ENCODE measurements at places on chromosomes 2 and 18.

DNA sequence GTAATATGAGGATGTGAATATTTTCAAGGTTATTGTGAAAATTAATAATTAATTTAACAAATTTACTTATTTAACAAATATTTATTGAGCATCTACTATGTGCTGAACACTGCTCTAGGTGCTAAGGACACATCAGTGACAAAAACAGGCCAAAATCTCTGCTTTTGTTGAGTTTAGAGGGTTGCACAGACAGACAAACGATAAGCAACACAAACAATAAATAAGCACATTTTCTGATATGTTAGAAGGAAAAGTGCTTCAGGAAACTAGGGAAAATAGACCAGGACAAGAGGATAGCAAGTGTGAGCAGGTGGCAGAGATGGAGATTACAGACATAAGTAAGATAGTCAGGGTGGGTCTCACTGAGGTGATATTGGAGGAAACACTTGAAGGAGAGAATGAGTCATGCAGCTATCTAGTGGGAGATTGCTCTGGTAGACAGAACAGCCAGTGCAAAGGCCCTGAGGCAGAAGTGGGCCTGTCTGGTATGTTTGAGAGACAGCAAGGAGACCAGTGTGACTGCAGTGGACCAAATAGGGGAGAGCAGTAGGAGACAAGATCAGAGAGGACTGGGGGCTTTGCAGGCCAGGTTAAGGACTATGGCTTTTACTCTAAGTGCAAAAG, 38.3 kb downstream of the SFXN5 start:
- DNase-seq, result no peak

DNA sequence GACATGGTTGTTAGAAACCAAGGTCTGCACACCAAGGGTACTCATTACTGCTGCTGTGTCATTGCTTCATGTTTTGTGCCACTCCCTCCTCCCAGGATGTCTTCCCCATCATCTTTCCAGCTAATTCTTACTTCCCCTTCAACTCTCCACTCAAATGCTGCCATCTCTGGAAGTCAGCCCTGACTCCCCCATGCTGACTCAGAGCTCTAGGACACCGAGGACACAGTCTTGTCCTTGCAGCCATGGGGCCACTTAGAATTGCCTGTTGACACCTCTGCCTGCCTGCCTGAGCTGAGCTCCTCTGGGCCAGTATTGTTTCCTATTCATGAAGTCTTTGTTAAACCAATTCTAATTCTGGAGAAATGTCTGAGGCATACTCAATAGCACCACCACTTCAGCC, 100.2 kb downstream of the GYPC start:
- DNase-seq, result no peak

DNA sequence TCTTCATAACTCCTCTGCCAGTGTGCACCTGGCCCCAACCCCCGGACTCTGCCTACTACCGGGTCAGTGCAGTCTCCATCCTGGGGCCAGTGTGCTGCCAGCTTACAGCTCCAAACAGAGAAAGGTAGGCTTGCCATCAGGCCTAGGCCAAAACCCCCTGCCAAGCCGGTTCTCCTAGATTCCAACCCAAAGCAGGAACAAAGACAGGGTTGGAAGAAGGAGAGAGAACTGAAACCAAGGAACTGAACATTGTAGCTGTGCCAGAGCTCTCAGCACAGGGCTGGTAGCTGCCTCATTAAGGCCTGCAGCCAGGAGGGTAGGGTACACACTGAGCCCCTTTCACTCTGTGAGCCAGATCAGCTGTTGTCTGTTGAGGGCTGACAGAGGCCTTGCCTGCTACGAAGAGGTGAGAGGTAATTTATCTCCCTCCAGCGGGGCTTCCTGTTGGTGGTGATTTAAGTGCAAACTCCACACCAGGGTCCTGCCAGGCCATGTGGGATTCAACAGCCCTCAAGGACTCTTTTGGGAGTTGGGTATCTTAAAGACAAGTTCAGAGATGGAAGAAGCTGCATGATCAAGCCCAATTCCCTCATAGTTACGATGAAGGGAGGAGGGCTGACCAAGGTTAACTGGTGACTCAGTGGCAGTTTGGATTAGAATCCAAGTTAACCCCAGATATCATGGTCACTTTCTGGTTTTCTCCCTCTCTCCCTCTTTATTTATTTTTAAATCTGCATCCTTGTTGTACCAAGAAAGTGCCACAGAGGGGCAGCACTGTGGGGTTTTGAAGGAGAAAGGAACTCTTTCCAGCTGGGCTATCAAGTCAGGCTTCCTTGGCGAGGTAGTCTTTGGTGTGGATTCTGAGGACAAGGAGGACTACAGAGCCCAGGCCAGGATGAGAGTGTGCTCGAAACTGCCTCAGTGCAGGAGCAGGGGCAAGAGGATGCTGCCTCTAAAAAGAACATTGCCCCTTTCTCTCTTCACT, 48.1 kb downstream of the CYRIA start:
- no peak for DNase-seq

GRCh38 chr2:44320832-44321231, 40.5 kb downstream of the PREPL start:
- DNase-seq, result no peak

GRCh38 chr18:26792661-26793060, 72.8 kb downstream of the AQP4 start:
- no peak for DNase-seq

GRCh38 chr18:60543646-60544045, 171.1 kb upstream of the MC4R start:
- DNase-seq, result no peak

DNA sequence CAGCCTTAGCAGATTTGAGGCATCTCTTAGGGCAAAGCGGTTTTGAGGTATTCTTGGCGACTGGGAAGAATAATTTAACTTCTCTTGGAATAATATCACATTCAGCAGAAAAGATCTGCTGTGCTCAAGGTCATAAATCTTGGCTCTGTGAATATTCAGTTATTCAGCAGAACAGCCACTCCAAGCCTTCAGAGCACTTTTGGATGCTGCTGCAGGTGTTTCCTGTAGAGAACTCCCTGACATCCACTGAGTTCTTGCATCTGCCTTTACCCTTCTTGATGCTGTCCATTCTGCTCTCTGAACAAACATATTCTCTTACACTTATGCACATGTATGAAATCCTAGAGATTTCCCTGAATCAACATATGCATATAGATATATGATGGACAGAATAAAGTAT, 390.3 kb downstream of the NRXN1 start:
- DNase-seq, result no peak

DNA sequence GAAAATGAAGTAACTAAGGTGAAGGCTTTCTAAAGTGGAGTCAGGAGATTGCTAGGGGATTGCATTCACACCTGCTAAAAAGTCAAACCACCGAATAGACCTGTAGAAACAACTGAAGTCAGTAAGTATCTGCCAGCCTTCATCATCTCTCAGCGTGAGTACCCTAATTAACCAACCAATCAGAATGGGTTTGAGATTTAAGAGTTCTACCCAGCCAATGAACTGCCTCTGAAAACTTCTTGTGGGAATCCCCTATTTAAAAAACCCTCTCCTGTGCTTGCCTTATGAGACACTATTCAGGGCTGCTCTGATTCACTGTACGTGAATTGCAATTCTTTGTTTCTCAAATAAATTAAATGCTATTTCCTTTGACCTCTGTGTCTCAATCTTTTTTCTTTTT, 3.4 kb upstream of the FAM161A start:
- DNase-seq, result no peak

GRCh38 chr2:171406044-171406443, 27.7 kb downstream of the METTL8 start:
- no peak for DNase-seq

DNA sequence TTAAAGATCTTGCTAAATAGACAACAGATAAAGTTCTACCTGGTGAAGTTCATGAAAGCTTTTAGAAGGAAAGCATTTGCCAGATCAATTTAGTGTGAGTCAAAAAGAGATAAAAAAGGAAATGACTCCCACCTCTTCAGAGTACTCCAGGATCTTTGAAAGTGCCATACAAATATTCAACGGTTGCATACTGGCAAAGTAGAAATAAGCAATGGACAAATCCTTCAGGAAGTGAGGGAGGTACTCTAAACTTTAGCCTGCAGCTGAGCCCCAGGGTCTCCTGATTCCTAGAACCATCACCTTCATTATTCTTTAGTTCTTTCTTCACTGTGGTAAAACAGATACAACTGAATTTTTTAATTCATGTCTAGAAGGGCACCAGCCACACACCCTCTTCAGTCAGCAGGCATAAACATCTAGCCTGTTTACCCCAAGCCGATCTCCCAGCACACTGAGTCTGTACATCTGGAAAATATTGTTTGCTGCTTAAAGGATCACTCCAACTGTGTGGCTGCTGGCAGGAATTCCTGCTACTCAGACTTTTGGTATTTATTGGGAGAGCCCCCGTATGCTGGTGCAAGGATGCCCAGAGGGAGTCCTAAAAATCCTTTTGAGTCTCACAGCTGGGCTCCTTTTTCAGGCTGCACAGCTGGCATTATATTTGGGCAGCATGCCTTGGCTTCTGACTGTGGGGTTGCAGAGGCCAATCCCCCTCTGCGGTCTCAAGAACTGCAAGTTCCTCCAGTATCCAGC, 72.3 kb upstream of the SESTD1 start:
- no peak for DNase-seq

- DNase-seq, result no peak
These were observed 179.3 kb upstream of the LHCGR start for GRCh38 chr2:48934807-48935206.

DNA sequence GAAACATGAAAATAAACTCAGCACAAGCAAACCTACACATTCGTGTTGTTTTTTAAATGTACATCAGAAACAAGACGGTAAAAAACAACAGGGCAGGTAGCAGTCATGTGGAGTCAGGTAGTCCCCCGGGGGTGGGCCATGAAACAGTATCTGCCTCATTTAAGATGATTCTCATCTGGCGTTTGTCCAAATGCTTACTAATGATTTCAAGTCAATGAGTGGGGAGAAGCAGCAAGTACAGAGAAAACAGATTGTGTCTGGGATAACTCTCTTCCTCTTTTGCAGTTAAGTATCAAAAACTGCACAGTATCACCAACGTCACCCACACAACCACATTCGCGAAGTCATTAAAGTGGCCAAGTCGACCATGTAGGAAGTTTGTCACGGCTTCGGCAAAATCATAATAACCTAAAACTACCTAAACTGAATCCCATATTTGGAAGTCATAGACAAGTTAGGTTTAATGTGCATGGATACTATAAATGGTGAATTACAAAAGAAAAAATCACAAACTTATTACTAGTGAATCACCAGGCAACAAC, 1.3 kb downstream of the LAPTM4A start:
- DNase-seq, result no peak

DNA sequence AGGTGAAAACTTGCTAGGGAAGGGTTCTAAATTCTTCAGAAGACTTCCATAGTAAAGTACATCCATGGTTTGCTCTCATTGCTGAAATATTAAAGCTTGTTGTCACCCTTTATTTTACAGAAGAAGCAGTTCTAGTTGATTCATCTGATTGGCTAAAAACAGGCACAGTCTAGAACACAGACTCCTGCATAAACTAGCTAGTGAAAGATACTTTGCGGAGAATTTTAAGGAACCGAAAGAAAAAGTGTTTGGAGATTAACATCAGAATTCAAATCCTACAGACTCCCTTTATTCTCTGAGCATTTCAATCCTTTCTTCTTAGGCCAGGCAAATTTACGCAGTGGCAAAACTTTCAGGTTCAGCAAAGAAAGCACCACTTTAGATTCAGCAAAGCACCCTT, 1076.5 kb upstream of the ZEB2 start:
- no peak for DNase-seq

GRCh38 chr2:192194866-192195547, at the start of gene TMEFF2:
TSS of gene TMEFF2 (minus strand) at chr2:192194933. CDS start at chr2:192194524, 409 bp downstream.
- DNase-seq, result peak; percentile 51

GRCh38 chr2:223560749-223561435, 41.3 kb downstream of the SCG2 start:
- no peak for DNase-seq

- no peak for DNase-seq
These were observed 1.2 kb upstream of the ME2 start for GRCh38 chr18:50877545-50878265.

- no peak for DNase-seq
These were observed 26.3 kb downstream of the MEX3C start for GRCh38 chr18:51171223-51171622.

DNA sequence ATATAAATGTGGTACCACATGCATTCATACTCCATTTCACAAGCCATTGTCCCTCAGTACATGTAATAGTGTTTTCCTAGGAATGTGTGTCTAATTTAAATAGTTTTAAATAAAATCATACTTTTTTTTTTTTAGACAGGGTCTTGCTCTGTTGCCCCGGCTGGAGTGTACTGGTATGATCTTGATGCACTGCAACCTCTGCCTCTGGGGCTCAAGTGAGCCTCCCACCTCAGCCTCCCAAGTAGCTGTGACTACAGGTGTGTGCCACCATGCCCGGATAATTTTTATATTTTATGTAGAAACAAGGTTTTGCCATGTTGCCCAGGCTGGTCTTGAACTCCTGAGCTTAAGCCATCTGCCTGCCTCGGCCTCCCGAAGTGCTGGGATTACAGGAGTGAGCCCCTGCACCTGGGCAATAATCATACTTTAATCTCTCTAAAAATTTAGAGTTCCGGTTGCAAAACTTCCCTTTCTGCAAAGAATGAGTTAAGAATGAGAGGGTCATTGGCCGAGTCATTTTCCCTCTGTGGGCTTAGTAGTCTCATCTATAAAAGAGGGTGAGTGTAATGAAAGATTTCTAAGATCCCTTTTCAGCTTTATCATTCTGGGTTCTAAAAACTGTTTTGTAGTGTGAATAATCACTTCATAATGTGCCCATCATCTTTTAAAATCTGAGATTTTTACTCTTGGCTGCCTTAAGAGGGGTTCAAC, 116.0 kb upstream of the PELI1 start:
- DNase-seq, result no peak

- no peak for DNase-seq
These were observed 359.1 kb downstream of the ALK start for GRCh38 chr2:29562319-29562718.

- DNase-seq, result no peak
These were observed 2.3 kb upstream of the ARHGAP25 start for GRCh38 chr2:68732036-68732932.

- DNase-seq, result no peak
These were observed 204.1 kb upstream of the CYRIA start for GRCh38 chr2:16869711-16870110.

GRCh38 chr2:182368446-182368845, 58.4 kb downstream of the PDE1A start:
- DNase-seq, result no peak

- DNase-seq, result no peak
These were observed 129.8 kb downstream of the MYO3B start for GRCh38 chr2:170307555-170308351.

DNA sequence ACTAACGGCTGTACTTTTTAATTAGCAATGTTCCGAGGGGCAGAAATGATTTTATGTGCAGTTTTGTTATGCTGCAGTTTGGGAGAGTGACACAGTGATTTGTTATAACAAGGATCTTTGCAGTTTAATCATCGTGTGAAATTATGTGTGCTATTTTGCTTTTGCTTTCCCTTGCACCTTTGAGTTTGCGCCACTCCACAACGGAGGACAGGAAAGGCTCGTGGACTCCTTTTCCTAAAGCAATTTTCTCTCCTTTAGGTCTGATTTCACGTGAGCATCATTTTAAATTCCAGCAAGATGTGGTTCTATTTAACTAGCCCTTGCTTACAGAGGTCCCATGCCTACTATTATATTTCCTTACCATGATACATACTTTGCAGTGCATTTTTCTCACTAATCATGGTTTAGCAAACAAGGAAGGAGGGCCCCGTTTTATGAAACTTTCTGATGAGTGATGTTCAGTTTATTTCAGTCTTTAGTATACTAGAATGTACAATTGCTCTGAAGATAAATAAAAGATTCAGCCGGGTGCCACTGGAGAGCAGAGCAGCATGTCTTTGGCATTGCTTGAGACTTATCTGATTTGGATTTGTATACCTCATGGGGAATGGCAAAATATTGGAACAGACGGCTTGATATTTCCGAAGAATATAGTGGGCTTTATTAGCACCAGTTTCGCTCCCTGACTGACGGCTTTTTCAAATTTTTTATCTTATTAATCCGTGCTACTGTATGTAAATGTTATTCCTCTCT, 528.2 kb upstream of the FANCL start:
- no peak for DNase-seq

Measured in stimulated activated CD4-positive, alpha-beta T cell treated with anti-CD3 and anti-CD28 coated beads, Interleukin-2, amount 100 ng/mL, for 48 hours (primary cell).